ENCODE measurements at places on chromosomes 1 and 21.

- DNase-seq: peak; percentile 83
Observed at GRCh38 chr1:26417111-26417759, 6.6 kb downstream of the LIN28A start.

GRCh38 chr1:207670192-207670591 is 25.3 kb downstream of the CR1L start:
- no peak for DNase-seq

DNA sequence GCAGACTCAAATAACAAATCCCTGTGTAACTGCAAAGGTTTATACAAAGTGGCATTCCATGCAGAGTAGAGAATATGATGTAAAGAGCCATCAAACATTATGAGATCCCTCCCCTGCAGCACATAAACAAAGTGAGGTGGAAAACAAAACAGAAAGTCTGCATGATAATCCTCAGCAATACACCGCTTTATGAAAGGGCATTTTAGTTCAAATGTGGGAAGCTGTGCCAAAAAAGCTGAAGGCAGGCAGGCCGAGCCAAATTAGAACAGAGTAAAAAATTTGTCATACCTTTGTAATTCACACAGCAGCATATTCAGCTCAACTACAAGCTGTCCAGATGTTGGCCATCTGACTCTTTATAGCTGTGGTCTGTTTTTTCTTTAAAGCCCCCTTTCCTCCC is 113.5 kb downstream of the LHX9 start:
- no peak for DNase-seq

GRCh38 chr21:14981246-14981645 is 83.6 kb downstream of the NRIP1 start:
- DNase-seq: no peak

GRCh38 chr1:2585318-2586092 is 1.1 kb upstream of the PRXL2B start:
- peak; percentile 77 for DNase-seq

DNA sequence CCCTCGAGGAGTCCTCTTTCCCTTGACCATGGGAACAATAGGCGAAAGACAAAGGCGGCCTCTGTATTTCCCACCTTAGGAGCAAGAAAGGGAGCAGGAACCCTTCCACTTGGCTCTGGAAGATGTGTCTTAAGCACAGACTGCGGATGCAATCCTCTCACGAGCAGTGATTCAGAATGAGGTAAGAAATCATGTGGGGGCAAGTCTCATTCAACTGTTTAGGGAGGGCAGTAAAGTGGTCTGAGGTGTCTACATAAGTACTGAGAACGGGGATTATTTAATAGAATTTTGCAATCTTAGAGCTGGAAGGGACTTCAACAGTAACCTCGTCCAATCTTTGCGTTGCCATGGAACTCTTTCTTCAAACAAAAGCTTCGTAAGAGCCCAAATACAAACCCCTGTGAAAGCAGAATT is 1.6 kb upstream of the DYRK3 start:
- DNase-seq: no peak

DNA sequence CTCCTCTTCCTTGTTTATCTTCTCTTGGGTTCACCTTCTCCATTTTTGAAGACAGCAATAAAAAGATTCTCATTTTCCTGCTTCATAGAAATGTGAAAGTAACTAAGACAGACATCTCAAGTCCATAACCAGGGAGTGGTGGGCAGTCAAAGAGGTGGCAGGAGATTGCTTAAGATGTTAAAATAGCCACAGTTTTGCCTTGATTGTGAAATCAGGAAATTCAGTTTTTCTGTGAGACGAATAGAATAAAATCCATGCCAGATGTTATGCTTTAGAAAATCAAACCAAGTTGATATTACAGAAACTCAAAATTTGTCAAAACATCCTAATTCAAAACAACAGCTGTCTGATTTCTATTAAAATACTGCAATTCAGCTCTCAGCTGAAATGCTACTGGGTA is 57.2 kb downstream of the TNN start:
- no peak for DNase-seq

DNA sequence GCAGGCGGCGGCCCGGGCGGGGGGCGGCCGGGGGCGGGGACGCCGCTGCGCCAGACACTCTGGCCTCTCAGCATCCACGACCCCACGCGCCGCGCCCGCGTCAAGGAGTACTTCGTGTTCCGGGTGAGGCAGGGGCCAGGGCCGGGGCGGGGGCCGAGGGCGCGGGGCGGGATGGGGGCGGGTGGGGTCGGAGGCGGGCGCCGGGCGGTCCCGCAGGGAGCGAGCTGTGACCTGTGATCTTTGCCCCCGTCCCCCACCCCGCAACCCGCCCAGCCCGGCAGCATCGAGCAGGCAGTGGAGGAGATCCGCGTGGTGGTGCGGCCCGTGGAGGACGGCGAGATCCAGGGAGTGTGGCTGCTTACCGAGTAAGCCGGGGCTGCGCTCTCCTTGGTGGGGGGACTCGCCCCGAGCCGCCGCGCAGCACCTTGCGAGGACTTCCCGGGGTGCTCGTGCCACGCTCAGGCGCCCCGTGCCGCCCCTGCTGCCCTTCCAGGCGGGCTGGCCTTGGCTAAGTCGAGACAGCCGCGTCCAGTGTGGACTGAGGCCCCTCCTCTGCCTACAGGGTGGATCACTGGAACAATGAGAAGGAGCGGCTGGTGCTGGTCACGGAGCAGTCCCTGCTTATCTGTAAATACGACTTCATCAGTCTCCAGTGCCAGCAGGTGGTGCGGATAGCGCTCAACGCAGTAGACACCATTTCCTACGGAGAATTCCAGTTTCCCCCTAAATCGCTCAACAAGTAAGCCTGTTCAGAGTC is 514 bp downstream of the TPRG1L start:
- peak; percentile 19 for DNase-seq

GRCh38 chr1:182641561-182641960 is 37.4 kb upstream of the RGS16 start:
- DNase-seq: no peak

DNA sequence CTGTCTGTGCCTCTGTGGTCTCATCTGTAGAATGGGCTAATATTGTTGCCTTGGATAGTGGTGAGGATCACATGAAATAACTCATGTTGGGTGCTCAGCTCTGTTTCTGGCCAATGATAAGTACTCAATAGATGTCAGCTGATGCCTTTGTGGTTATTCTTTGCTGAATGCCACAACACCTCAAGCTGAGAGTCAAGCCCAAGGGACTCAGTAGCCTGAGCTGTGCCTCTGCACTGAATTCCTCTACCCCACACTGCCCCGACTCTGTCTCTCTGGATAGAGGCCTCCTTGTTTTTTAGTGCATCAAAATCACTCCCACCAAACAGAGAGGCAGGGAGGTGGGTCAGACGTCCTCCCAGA is 196.1 kb upstream of the VAMP3 start:
- no peak for DNase-seq

DNA sequence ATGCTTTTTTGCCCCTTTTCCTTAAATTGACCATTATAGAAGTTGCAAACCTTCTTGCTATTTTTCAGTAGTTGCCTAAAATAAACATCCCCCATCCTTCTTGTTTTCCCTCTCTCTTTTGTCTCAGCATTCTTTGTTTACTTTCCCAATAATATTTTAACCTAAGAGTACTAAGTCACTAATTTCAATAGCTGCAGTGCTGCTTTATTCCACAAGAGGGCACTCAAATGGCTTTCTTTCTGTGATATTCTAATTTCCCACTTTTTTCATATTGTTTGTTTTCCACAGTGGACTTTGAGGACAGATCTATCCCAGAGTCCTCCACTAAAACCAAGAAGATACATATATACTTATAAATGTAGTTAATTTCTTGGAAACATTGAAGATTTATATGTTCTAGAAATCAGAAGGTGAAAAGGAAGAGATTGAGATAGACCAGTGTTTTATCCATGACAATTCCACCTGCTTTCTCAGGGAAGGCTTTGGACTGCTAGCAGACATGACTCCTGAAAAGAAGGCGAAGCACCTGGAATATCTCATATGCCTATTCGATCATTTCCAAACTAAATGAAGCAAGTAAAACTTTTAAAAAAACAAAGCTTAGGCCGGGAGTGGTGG is 104.8 kb upstream of the GRIK1 start:
- DNase-seq: no peak

DNA sequence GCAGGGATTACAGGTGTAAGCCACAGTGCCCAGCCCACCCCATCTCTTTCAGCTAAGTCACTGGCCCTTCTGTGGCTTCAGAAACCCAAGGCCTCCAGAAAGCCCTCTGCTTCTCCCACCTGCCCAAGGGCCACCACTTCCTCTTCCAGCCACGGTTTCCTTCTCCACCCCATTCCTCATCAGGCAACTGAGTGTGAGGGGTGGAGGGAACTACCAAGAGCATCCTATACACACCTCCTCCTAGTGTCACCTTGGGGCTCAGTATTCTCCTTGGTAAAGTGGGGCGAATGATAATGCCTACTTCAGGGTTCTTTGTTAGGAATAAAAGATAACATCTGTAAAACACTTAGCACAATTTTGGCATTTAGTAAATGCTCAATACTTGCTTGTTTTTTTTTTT is 30.0 kb downstream of the KNCN start:
- DNase-seq: no peak

DNA sequence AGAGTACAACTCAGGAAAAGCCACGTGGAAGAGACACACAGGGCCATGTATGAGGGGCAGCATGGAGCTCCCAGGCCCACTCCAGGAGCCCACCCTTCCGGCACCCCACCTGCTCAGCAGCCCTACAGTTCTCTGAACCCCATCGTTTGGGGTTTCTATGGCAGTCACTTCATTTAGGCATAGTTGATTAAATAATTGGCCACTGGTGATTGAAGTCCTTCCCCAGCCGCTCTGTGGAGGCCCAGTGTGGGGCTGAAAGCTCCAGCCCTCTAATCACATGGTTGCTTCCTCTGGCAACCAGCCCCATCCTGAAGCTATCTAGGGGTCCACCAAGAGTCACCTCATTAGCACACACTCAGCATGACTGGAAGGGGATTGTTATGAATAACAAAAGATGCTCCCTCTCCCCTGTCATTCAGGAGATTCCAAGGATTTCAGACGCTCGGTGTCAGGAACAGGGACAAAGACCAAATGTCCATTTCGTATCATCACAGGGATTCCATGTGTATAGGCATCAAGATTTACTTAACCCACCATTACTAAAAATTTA is 12.2 kb upstream of the S100A7A start:
- DNase-seq: no peak

DNA sequence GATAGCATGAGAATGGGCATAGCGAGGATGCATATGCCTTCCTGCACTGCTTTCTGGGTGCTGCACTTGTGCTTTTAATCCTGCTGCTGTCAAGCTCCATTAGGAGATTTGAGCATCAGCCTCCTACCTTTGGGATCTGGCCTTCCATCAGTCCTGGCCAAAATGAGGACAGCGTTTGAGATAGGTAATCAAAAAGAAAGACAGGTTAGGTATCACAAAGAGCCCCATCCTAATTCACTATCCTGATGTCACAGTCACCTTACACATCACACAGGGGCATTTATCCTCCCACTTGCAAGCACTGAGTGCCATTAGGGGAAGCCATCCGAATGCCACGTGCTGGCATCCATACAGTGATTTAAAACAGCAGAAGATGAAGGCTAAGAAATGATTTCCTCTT is 13.2 kb upstream of the FAM163A start:
- no peak for DNase-seq

GRCh38 chr1:222631611-222632208 is 13.8 kb downstream of the MIA3 start:
- DNase-seq: no peak

DNA sequence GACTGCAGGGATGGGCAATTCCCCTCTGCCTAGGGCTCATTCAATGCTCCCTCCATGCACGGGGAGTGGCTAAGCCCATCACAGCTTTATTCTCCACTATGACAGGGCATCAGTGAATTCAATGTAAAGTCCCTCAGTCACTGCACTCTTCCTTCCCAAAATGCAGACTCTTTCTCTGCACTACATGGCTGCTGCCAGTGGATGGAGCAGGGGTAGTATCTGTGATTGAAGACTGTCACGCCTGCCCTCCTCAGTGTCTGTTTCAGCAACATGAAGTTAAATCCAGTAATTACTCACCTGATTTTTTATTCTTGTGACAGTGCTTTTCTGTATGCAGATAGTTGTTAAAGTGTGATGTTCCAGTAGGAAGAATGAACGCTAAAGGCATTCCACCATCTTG is 1323.2 kb downstream of the AMY1C start:
- no peak for DNase-seq

DNA sequence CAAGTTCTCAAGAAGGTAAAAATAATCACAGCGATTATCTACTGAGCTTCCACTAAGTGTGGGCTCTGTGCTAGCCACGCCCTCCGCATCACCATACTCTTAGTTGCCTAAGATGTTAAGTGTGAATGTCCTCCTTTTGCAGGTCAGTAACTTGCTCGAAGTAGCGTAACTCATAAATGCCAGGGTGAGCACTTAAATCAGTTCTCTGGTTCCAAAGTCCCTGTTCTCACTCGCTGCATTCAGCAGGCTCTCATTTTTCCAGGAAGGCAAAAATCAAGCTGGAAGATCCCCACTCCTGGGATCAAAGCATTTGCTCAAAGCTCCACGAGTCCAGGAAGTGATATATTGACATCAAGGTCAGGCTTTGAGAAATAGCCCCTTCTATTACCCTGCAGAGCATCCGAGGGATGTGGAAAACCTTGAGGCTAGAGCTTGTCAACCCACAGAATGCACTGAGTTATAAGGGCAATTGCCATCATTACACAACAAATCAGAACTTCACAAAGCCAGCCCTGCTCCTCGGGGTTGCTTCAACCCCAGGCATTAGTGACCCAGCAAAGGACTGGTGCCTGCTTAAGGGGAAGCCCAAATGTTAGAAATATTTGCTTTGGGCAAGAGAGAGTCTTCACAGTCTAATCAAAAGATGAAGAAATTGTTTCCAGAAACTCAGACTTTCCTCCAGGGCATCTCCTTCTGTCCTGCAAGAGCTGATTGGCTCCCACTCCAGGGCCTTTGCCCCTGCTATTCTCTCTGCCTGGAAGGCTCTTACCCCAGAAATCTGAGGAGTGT is 19.5 kb downstream of the SLC30A1 start:
- no peak for DNase-seq

- DNase-seq: no peak
Observed at GRCh38 chr1:14598498-14599182, at the start of gene KAZN. Gene KAZN (plus strand): TSS chr1:14598685.

DNA sequence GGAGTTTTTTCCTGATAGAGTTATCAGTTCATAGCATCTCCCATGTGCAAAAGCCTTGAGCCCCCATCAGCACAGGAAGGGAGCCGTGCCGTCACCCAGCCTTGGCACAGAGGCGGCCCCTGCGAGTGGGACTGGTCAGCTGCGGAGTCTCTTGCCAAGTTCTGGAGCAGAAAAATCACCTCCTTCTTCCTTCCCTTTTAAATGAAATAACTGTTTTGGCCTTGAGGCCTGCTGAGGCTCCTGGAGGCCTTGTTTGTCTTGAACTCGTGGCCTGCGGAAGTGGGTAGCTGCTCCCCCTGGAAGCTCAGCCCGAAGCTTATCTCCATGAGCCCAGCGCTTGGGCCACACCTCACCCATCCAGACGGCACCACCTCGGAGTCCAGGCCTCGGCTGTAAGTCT is 145.7 kb upstream of the TMEM51 start:
- no peak for DNase-seq

GRCh38 chr1:185811073-185811709 is 77.0 kb downstream of the HMCN1 start:
- DNase-seq: no peak

- DNase-seq: no peak
Observed at GRCh38 chr1:244413736-244414135, 38.0 kb downstream of the ADSS2 start.

Measured in CD4-positive, alpha-beta T cell treated with Interleukin-6 at 100 ng/mL for 8 hours (primary cell).